ENCODE measurements at places on chromosomes 12 and 14. TPM values are rescaled to one million over a fixed set of nuclear protein-coding genes. Genes with fewer than 3 reads are reported as not detected.

FOXA1 gene
- total RNA-seq = not detected

SDS gene
- not detected for total RNA-seq

SOAT2 gene
- total RNA-seq = not detected

KITLG gene
- 18.6 TPM for total RNA-seq

DPPA3 gene
- total RNA-seq = not detected

DUSP6 gene
- total RNA-seq = 113 TPM

PPP4R4 gene
- total RNA-seq = under 0.01 TPM

MGAT4C gene
- total RNA-seq = not detected

AQP6 gene
- total RNA-seq = not detected

KCNA5 gene
- not detected for total RNA-seq

ACVRL1 gene
- 413 TPM for total RNA-seq

AKAP5 gene
- total RNA-seq = 0.32 TPM

TMEM263 gene
- total RNA-seq = 62.3 TPM

TCL1B gene
- not detected for total RNA-seq

CKAP4 gene
- 92.3 TPM for total RNA-seq

WNT5B gene
- total RNA-seq = 0.32 TPM

KLRC1 gene
- total RNA-seq = not detected

FAM181A gene
- not detected for total RNA-seq

PLCZ1 gene
- not detected for total RNA-seq

Measured in bladder microvascular endothelial cell (primary cell).